ENCODE measurements at places on chromosomes 1 and 21.

GRCh38 chr1:77673716-77674355 is 8.6 kb downstream of the ZZZ3 start:
- DNase-seq, result no peak

DNA sequence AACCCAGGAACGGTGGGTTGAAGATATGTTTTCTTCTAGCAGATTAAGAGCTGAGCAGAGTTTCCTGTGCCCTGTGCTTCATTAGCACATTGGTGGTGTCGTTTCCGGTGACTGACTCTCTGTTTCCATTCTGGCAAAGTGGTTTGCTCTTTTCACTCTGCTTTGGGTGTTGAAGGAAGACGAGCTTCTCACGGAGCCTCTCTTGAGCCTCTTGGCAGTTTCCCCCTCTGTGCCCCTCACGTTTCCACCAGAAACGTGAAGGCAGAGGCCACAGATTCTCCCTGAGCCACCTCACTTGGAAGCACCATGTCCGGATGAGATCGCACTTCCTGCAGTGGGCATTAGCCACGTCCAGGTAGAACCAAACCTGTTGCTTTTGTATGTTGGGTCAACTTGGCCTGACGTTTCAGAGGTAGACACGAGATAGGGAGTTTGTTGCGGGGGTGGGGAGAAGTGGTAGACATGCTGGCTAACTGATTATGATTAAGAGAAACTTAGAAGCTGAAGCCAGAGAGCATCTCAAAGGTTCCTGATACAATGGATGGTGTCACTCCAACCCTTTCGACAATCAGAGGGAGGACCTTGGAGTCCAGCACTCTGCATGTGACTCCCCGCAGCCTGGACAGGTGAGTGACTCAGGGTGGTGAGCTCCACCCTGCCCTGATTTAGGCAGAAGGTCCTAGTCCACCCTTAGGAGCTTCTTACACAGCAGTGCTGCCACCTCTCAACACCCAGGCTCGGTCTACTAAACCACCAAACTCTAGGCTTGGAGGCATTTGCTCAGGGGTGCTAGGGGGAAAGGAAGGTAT is at the start of gene LAX1:
LAX1 (plus strand) TSS at position 155 of the 809 bp plus-strand sequence; CDS start at position 538, 383 bp downstream.
- DNase-seq, result no peak

DNA sequence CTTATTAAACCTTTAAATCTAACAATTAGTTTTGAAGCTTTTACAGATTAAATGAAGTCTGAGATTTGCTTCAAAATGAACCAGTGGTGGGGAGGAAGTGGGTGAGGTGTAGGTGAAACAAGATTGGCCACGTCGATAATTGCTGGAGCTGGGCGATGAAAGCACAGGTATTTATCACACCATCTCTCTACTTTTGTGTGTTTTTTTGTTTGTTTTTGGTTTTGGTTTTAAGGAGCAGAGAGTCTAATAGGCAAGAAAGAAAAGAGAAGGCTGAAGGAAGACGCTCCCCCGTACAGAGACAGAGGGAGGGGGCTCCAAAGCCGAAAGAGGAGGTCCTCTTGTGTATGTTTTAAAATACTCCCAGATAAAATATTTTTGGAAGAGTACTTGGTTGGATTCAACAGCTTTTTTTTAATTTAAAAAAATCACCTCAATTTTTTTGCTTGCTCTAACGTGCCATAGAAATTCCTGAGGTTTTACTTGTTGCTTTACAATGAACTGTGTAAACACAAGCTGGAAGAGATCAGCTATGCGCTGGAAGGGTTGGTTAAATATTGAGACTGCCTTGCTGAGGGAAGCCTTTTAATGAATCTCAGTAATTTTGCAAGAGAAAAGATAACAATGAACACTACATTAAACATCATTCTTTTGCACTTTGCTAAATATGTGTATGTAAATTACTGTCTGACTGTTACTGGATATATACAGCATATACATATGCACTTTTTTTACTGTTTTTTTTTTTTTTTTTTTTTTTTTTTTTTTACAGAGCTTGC is 6.7 kb upstream of the LGALS8 start:
- DNase-seq, result peak; percentile 61

DNA sequence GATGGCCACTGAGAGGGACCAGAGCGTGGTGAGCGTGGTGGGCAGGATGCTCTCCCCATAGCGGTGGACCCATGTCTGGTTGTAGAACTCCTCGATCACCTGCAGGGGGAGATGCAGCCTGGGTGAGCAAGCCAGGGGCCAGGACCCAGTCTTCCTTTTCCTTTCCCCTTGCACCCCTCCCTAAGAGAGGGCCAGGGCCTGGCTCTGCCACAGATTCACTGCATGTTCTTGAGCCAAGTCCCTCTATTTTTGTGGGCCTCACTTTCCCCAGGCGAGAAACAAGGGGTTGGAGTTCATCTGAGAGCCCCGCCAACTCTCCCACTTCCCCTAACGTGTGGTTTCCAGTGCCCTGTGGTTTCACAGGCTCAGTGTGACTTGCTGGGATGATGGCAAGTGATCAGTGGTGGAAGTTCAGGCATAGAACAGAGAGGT is 27.5 kb downstream of the SLC2A1 start:
- DNase-seq, result no peak

- DNase-seq, result no peak
These were observed 252.1 kb downstream of the FOXD2 start for GRCh38 chr1:47689894-47690293.

DNA sequence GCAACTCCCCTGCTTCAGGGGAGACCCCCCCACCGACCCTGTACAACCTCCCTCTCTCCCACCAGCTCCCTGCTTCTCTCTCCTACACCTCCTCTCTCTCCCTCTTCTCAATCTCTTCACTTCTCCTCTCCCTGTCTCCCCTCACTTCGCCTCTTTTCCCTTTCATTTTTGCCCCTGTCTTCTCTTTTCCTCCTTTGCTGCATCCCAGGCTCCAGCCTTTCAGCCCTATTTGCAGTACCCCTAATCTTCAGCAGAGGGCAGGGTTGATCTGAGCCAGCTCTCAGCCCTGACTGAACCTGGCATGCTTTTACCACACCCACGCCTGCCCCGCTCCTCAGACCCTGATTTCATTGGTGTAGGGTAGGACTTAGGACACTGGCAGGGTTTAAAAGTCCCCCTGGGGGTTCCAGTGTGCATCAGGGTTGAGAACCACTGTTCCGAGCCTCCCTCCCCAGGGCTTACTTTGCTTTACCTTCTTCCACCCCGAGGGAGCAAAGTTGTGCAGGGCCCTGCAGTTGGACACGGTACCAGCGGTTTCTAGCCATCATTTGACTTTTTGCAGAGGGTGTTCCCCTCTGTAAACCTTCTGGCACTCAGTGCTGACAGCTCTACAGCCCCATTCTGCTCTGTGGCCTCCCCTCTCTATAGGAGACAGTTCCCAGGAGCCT is 67.3 kb upstream of the CNTN2 start:
- DNase-seq, result no peak

GRCh38 chr1:164650531-164650930 is 91.5 kb downstream of the PBX1 start:
- no peak for DNase-seq

GRCh38 chr1:212353181-212353580 is 61.5 kb downstream of the PACC1 start:
- DNase-seq, result no peak

DNA sequence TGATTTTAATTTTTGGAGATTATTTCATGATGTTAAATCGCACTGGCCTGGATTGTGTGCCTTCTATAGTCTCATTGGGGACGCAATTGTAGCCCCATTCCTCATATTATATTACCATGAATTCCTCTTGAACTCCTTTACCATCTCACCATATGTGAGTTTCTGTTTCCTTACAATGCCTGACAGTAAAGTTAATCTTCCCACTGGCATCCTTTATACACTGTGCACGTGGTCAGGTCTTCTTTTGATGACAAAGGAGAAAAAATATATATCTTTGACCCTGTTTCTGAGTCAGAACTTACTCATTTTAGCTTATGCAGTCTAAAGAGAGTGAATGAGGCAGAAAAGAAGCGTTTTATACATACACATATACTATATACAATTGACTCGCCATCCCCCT is 774 bp upstream of the ABL2 start:
- DNase-seq, result no peak

GRCh38 chr1:160807738-160808137 is 11.8 kb downstream of the LY9 start:
- DNase-seq, result no peak

DNA sequence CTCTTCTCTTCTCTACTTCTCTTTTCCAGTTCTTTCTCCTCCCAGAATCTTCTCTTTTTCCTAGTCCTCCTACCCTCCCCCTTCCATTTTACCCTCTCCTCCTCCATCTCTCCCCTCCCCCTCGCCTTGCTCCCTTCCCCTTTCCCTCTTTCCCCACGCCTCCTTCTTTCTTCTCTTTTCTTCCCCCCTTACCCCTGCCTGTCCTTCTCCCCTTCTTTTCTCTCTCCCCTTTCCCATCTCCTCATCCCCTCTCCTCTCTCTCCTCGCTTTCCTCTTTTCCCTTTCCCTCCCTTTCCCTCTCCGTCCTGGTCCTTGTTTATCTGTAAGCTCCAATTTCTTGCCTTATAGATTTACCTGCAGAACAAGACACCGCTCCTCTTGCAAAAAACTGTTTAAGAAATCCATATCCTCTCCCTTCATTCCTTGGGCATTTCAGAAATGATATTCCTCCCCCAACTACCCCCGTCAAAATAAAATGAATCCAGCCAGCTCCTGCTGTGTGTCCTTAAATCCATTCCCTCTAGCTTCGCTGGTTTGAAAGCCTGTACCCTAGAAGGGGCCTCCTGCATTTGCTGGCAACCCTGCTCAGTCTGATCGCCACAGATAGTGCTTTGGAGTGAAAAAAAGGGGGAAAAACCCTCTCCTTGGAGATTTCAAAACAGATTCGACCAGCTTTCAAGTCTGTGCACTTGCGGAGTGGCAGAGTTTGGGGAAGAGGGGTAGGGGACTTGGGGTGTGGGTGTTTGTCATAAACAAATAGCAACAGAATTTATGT is 89.4 kb downstream of the PAPPA2 start:
- no peak for DNase-seq

GRCh38 chr21:27715131-27715530 is 748.2 kb upstream of the ADAMTS5 start:
- no peak for DNase-seq

- DNase-seq, result no peak
These were observed 13.4 kb downstream of the OR2T1 start for GRCh38 chr1:248416226-248416625.

- no peak for DNase-seq
These were observed 13.0 kb upstream of the KCNC4 start for GRCh38 chr1:110196917-110197765.

DNA sequence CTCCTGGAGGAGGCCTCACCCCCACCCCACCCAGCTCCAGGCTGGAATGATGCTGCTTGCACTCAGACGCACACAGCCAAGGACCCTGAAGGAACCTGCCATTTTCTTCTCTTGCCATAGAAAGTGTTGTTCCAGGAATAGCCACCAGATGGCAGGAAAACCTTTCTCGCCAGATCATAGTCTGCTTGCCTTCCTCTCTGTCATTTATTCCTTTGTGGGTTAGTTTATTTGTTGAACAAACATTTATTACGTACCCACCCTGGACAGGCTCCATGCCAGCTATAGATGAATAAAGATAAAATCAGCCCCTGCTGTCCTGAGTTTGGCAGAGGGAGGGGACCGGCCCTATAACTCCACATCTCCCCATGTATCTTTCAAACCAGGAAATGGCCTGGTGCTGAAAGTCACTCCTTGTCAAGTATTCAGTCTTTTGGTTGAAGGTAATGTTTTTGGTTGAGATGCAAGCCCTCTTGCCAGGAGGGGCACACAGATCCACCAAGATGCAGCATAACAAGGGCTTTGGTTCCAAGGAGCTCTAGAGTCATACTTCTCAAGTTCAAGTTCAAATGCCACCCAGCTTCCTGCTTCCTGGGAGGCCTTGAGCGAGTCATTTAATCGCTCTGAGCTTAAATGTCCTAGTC is 7.0 kb upstream of the KCNC4 start:
- peak; percentile 61 for DNase-seq

GRCh38 chr21:16181018-16181417 is 451.2 kb downstream of the USP25 start:
- no peak for DNase-seq

All from renal pelvis (tissue), 12 donors.